ENCODE measurements at places on chromosomes 4 and X.

- DNase-seq, result no peak
Observed at GRCh38 chr4:3607690-3608552, 75.7 kb upstream of the LRPAP1 start.

GRCh38 chrX:44690129-44690528, 147.5 kb upstream of the FUNDC1 start:
- no peak for DNase-seq

- DNase-seq, result no peak
Observed at GRCh38 chrX:13474164-13474516, 95.3 kb upstream of the EGFL6 start.

- DNase-seq, result peak; percentile 16
Observed at GRCh38 chr4:122481766-122482405, 25.4 kb upstream of the IL2 start.

- DNase-seq, result no peak
Observed at GRCh38 chrX:118968031-118968430, 6.4 kb upstream of the LONRF3 start.

DNA sequence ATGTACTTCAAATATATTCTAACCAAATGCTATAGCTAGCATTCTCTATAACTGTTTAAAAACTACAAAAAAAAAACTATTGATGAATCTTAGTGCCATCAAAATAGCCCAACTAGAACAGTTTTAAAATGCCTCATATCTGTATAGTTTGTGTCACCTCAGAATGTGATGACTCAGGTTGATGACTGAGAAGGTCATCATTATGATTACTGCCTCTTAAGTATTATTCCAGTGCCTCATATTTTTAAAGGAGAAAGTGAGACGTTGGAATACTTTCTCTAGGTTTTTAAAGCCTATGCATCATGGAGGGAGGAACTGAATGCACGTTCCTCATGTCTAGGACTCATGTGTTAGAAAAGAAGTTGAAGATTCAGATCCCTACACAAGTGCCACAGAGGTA, 88.2 kb downstream of the TMA16 start:
- DNase-seq, result no peak

GRCh38 chrX:14758029-14758491, 114.8 kb downstream of the FANCB start:
- no peak for DNase-seq

DNA sequence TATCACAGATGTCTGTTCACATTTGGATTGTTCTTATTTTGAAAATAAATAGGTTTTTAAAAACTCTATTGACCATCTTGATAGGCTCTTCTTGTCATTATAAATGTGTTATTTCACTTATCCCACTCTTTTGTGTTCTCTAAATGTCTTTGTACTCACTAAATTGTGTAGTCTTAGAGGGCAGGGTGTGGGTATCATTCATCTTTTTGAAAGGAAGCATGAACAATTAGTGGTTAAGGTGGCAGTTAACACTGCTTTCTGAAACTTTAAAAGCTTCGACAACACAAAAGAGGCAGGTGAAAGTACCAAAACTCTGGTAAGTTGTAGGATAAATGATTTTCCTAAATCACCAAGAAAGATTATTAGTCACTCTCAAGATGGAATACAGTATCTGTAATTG, 83.2 kb downstream of the IL15 start:
- DNase-seq, result no peak

DNA sequence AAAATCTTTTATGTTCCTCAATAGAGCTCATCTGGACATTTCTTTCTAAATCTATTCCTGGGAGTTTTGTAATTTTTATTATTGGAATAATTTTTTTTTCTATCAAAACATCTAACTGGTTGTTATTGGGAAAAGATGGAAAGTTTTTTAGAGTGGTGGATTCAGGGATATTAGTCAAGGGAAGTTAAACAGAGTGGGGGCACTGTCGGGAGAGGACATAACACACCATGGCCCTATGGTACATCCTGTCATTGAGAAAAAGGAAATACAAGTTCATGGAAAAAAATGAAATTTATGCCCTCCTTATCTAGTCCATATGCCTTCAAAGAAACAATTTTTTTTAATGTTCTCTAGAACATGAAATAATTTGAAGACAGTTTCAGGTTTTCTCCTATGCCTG, 96.3 kb upstream of the TSPAN5 start:
- no peak for DNase-seq

DNA sequence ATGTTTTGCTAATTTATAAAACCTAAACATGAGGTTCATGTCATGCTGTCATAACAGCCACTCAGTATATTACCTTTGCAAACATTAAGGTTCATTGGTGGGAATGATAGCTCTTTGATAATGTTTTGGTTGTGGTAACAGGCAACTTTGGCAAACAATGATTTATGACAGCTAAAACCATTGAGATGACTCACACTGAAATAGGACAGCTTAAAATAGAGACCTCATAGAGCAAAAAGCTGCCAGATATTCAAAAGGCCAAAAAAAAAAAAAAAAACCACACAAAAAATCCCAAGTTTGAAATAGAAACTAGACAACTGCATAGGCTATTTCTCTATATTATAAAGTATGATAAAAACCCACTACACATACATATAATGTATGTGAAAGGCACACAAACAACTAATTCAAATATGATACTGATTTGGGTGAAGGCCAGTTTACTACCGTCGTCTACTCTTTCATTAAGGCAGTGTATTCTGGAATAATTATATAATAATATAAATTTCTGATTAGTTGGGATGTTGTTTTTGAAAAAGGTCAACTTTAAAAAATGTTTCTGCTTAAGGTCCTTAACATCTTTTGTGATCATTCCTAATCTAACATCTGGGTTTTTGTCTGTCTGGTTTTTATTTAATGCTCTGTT, 646.0 kb upstream of the PITX2 start:
- DNase-seq, result peak; percentile 83

DNA sequence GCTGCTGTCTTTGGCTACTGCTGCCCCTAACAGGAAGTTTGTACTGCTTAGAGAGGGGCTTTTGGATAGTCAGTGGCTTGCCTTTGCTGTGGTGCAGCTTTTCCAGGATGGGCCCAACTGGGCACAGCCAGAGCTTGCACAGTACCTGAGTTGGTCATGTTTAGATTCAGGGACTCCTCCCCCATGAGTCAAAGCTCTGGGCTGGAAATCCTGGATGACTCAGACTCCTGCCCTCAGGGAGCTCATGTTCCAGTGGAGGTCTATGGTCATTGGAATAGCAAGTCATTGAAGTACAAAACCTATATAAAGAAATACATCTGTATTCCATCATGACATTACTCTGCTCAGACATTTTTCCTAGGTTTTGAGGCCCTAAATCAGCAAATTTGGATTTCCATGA, 66.7 kb upstream of the PJA1 start:
- DNase-seq, result no peak

DNA sequence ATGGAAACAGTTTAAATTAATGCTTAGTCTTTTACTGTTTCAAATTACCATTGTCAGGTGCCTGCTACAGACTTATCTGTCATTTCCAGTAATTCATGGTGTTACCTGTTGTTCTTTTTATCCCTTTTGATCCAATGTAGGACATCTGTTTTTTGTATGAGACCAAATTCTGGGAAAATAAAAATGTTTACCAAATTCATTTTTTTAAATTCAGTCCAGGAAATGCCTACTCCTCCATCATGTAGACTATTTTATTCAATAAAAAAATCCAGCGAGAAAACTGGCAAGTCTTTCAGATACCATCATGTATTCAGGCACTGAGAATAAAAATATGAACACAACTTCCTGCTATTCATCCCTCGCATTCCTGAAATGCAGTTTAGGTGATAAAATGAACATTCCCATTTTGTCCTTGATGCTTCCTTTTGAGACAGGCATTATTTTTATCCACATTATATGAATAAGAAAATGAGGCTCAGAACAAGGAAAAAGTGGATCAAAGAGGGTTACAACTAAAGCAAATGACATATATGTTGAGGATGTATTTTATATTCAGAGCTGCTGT, 584.2 kb downstream of the SPRY1 start:
- no peak for DNase-seq

- DNase-seq, result peak; percentile 16
Observed at GRCh38 chrX:3521396-3521795, 174.9 kb upstream of the MXRA5 start.

DNA sequence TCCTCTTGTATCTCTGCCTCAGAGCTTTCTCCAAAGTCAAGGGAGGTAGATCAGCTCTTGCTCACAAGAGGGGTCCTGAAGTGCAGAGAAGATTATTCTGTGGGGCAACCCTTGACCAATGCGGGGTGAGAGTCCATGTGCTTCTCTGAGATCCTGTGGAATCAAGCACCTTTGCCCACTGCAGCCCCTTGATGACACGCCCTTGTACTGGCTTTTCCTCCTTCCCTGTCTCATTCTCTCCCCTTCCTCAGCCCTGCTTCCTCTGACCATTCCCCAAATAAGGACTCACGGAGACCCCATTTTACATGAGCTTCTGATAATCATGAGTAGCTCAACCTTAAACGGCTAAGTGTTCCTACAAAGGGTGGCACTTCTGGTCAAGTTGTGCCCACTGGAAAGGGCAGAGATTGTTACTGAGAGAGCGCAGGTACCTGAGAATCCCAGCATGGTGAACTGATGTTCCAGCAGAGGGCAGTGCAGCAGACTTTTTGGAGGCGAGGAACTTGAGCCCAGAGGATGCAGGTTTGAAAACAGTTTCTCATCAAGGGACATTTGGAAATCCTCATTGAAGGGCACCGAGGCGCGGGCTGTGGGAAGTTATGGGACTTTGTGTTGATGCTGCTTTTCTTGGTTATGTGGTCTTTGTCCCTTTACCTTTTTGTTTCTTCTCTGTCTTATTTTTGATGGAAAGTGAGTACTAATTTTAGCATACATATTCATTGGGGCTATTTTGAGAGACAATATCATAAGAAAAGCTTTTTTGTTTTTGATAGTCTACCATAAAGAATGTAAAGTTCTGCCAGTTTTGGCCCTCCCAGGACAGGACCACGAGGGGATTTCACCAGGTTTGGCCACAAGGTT, 201.3 kb downstream of the RBM46 start:
- peak; percentile 57 for DNase-seq

DNA sequence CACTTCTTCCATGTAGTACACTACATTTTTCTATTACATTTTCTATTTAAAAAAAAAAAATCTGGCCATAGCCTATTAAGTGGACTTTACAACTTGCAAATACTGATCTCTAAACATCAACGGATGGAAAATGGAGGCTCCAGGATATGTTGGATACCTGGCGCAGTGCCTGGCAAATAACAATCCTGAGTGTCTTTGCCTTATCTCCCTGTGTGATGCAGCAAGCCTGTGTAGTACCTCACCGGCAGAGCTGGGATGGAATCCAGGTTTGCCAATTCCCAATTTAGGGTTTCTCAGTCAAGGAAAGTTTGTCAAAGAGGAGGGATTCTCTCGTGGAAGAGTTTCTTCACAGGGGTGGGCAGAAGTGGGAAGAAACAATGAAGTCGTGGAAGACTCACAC, 93.2 kb downstream of the KDR start:
- no peak for DNase-seq

- no peak for DNase-seq
Observed at GRCh38 chrX:112846782-112847181, 6.2 kb upstream of the AMOT start.

DNA sequence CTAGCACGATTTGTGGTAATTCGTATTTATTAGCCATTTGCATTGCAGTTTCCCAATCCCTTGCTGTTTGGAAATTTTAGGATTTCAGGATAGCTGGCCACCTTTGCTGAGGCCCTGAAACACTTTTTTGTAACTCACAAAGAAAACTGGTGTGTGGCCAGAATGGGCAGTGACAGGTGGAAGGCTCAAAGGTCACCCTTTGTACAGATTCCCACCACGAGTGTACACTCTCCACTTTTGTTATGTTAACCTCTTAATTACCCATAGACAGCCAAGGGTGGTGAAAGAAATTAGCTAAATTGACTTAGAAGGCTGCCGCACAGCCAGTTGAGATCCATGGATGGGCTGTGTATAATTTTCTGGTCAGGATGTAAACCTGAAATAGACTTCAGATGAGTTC, 109.7 kb upstream of the ARX start:
- DNase-seq, result no peak

- DNase-seq, result no peak
Observed at GRCh38 chrX:120575379-120576114, 14.8 kb upstream of the CUL4B start.

Data from iris pigment epithelial cell (primary cell).